ENCODE measurements at places on chromosomes 12 and 14. TPM values are rescaled to one million over a fixed set of nuclear protein-coding genes. Genes with fewer than 3 reads are reported as not detected.

The SLC35E3 gene
- 10.5 TPM for total RNA-seq

The IAPP gene
- total RNA-seq, result not detected

The TMEM116 gene
- 29.8 TPM for total RNA-seq

The IFNG-AS1 gene
- not detected for total RNA-seq

The LTB4R gene
- total RNA-seq, result 12.8 TPM

The ASPG gene
- total RNA-seq, result 0.15 TPM

The CMKLR1 gene
- total RNA-seq, result 30.2 TPM

The LTBP2 gene
- total RNA-seq, result 91.1 TPM

The NABP2 gene
- total RNA-seq, result 27.5 TPM

The PROX2 gene
- total RNA-seq, result not detected

The PIWIL1 gene
- under 0.01 TPM for total RNA-seq

All from breast epithelium (tissue), 4 donors.